ENCODE measurements at places on chromosomes 1 and 21.

- DNase-seq = peak; percentile 53
Observed at GRCh38 chr1:172719694-172720138, 60.8 kb downstream of the FASLG start.

DNA sequence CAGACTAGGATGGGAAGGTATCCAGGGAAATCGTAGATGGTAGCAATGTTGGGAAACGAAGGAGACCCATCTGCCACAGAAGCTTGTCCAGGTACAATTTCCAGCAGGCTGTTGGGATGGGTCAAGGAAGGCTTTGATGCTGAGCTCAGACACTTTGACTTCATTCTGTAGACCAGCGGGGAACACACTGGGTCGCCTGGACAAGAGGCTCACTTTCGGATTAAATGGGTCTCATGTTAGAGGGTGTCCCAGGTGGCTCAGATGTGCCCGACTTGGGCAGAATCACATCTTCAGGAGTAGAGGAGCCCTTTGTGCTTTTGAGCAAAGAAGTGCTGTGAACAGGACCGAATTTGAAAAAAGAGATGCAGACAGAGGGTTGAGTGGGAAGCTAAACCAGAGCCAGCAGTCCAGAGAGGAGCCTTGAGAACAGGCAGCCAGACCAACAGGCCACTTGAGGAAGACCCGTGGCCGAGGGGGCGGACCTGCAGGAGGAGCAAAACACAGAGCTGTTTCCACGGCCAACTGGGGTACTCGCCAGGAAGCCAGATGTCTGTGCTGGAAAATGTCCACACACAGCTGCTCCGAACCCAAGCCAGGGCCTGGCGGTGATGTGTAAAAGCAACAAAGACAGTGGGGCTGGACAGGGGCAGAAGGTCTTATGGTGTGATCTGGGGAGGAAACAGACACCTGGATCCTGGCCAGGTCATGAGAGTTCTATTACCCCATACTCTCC lies 146.9 kb downstream of the AJAP1 start:
- no peak for DNase-seq

- no peak for DNase-seq
Observed at GRCh38 chr1:111553196-111553595, 49.8 kb upstream of the ADORA3 start.

DNA sequence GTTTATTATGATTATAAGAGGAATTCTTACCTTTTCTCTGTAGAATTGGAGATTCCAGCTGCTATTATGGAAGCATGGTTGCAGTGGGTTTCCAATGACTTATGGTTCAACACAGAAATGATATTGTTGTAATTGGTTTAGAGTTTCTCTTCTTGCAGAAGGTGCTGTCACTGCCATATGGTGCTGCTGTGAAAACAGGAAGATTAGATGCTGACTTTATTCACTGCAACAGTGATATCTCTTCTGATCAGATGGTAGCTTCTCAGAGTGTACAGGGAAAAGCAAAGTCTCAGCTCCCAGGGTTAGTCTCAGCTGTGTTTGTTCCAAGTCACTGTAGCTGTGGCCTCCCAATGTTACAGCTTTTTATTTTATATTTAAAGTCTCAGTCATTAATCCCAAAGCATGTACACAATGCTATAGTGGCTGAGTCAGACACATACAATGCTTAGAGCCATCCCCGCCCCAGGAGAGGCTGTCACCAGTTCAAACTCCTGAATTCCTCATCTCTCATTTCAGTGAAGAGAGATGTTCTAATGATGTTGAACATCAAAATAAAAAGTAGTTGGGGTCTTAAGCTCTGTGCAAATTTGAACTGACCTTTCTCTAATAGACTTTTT lies 42.7 kb upstream of the RGS2 start:
- DNase-seq = no peak

DNA sequence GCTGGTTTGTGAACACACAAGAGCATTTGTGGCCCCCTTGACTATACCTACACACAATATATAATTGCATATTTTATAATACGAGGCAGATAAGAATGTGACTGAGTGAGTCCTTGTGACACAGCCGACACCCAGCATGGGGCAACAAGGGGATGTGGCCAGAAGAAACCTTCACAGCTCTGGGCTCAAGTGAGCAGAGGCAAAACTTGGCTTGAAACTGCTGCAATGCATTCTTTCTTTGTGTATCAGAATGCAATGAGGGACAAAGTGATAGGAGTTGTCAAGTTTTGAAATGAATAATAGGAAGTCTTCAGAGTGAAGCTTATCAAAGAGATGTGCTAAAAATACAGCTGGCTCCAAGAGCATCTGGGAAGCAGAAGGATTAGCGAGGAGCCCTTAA lies 124.0 kb upstream of the C8B start:
- no peak for DNase-seq

DNA sequence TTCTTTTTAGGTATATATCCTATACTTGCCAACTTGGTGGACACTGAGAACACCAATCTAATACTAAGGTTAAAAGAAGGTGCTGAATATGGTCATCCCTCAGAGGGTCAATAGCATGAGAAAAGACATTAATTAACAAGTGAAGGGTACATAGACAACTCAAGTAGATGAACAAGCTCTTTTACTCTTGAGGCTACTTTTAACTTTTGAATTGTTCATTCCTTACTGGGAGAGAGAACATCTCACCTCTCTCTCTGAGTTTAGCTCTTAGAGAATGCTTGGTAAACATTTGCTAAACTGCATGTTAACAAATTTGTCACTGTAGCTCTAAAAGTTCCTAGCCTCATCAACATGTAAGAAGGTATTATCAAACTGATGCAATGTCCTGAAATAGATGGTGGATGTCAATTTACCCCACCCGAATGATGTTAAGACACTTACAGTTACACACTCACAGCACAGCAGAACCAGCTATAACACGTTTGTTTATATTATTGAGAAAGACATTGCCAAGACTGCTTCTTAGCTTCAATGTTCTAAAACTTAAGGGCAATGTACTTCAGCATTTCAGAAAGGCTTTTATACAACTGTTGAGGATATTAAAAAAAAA lies 35.9 kb downstream of the HEATR1 start:
- peak; percentile 62 for DNase-seq

DNA sequence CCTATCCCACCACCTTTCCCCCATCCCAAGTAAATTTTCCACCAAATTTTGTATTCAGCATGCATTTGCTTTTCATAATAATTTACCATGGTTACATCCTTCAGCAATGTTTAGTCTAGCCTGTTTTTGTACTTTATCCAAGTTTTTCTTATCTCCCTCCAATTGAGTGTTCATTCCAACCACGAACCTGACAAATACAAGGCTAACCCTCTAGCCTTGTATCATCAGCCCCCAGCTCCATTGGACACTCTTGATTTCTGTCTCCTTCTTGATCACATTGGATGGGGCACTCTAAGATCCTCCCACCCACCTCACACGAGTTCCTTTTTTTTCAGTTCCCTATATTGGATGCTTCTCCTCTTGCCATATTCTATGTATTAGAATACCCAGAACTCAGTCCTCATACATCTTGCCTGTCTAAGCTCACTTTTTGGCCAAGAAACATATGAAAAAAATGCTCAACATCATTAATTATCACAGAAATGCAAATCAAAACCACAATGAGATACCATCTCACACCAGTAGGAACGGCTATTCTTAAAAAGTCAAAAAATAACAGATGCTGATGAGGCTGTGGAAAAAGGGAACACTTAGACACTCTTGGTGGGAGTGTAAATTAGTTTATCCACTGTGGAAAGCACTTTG lies 40.5 kb upstream of the SLC35F3 start:
- no peak for DNase-seq

DNA sequence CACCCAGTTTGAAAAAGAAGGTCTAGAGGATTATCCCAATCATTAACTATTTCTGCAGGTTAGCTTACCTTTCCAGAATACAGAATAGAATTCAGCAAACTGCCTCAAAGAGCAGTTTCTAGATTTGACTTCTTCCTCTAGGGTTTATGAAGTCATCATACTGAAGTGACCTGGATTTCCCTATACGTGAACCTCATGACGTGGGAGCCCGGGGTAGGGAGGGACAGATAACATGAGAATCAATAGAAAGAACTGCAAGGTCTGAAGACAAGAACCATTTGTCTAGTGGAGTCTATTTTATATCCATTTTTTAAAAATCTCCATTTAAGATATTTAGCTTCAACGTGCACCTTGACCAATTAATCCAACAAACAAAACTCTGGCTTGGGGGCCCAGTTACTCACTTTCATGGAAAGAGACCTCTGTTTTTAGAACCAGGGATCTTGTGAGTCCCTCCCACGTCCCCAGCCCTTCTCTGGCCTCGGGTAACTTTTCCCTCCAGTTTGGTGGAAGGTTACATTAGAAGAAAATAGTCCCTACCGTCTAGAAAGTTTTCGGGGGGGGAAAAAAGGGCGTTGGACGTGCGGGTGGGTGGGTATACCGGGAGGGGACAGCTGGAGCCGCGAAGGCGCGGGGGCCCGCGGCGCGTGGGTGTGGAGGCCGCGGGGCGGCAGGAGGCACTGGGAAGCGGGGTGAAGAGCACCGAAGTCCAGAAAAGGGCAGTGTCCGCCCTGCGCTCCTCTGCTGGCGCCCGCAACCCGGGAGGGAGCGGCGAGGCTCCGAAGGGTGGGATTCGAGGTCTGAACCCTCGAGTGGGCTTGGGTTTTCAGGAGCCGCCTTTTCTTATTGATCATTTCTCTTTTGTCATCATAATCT lies 13.8 kb upstream of the POGZ start:
- DNase-seq = no peak

DNA sequence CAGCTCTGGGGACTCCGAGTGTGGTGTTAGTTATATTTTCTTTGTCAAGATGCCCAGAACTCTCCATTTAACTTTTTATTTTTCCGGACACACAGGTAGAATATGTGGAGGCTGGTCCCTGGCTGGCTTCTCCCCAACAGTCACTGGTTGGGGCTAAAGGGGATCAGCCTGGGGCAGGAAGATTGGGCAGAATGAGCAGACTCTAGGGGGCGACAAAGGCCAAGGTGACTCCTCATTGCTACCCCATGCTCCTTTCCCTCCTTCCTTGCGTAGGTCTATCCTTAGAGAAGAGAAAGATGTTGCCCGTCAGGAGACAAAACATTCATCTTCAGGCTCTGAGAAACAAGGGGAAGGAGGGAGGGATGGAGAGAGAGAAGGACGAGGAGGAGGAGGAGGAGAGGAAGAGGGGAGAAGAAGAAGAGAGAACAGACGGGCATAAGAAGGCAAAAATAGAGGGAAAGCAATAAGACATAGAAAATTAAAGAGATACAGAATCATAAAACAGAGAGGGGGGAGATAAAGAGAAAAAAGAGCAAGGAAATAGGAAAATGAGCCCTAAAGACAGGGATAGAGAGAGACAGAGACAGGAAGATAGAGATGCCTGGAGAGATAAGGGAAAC lies 89.9 kb downstream of the FOXD2 start:
- DNase-seq = no peak

- DNase-seq = peak; percentile 64
Observed at GRCh38 chr1:45009956-45010854, 919 bp downstream of the HECTD3 start.

DNA sequence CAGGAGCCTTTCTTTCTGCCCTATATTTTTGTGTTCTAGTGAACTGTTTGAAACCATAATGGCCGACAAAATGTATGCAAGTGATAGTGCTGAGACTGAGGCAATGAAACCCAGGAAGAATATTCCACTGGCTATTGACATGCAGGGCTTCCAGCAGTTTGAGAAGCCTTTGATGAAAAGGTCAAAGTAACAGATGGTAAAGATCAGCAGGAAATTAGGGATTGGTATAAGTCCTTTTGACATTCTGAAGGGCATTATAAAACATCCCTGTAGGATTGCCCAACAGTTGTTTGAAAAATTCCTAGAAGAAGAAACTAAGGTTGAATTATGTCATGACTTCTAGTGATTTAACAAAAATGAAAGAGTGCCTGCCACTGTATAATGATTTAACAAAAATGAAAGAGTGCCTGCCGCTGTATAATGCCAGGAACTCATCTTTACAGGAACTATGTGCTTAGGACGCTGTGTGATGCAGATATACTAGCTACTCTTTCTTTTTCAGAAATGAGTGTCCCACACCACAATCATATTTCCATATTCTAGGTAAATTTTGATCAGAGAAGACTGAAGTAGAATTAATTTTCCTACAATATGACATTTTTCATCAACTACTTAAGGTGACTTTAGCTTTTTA lies 283.9 kb upstream of the ST6GALNAC5 start:
- no peak for DNase-seq

DNA sequence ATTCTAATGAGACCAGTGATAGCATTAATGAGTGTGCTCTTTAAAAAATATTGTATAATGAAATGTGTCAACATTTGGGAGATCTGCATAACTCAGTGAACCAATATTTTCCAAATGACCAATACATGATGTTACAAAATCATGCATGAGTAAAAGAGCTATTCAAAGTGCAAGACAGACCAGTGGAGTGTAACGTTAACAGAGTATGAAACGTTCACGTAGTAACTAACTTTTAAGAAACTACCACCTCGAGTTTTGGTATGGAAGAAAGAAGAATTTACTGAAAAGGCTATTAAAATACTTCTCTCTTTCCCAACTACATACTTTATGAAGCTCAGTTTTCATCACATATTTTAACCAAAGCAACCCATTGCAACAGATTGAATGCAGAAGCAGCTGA lies 9.6 kb upstream of the SLC6A9 start:
- DNase-seq = no peak

GRCh38 chr21:29674343-29674742 lies 265.5 kb downstream of the GRIK1 start:
- DNase-seq = no peak

DNA sequence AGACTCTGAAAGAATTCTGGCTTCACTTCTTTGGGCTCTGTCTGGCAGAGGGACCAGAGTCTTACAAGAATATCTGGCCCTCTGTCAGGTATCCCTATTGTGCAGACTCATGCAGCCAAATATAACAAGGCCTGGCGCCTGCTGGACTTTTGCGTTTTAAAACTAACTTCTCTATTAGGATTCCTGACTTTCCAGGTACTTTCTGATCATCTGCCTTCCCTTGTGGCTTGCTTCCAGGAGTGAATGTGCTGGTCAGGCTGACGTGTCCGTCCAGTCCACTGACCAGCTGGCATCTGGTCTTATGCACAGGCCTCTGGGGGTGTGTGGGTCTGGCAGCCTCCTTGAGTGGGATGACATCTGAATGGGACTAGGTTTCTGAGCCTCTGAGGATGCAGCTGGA lies 8.6 kb upstream of the RAB29 start:
- no peak for DNase-seq

GRCh38 chr1:43373066-43373940 lies 5.5 kb upstream of the ELOVL1 start:
- DNase-seq = no peak

GRCh38 chr1:76084029-76084627 lies 9.6 kb downstream of the ST6GALNAC3 start:
- DNase-seq = no peak

GRCh38 chr1:211332036-211332616 lies 5.5 kb downstream of the TRAF5 start:
- DNase-seq = no peak

Data from hematopoietic multipotent progenitor cell treated with erythropoietin and hydrocortisone succinate and interleukin-3 and kit ligand, for 17 days (in vitro differentiated cells).